ENCODE measurements at places on chromosomes 16 and 17. TPM values are rescaled to one million over a fixed set of nuclear protein-coding genes. Genes with fewer than 3 reads are reported as not detected.

Gene CRYBA1
- not detected for total RNA-seq

DNA sequence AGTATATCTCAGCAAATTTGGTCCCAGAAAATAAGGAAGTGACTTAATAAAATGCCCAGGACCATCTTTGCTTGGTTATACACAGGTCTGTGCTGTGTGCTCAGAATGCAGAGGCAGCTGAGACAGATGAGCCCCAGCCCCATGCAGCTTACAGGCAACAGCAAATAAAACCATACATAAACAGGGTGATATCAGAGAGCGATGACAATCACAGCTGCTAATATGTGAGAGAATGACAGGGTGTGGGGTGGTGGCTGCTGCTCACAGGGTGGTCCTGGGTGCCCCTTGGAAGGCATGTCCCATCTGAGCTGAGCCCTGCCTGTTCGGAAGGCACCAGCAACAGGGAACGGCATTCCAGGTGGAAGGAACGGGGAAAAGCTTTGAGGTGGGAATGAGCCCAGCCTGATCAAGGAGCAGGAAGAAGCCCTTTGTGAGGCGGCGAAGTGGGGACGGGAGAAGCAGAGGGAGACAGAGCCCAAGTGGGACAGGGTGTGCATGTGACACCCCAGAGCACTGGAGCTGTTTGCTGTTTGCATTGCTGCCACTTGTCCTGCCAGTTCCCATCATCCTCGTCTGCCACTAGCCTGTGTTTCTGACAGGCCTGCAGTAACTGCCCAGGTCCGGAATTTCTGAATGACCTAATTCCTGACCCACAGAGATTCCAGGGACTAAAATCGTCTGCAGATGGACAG lies 150.5 kb downstream of the KATNIP start:
- no peak for DNase-seq

DNA sequence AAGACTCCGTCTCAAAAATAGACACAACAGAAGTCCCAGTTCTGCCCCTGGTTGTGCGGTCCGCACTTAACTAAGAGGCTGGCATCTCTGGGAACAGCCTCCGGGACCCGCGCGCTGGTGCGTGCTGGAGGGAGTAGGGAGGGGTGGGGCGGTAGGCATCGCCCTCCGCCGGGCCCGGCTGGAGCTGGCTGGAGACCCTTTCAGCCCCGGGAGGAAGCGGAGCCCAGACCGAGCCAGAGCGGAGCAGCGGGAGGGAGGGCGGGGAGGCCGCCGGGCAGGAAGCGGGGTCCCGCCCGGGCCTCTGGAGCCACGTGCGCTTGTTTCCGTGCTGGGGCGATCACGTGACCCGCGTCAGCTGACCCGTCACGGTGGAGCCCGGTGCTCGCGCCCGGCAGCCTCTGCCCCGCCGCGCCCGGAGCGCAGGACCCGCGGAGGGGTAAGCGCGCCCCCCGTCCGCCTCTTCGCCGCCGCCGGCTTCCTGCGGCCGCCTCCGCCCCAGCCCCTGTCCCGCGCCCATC lies at the start of gene WDR81:
TSS of gene WDR81 (plus strand) at position 354 of the 518 bp plus-strand sequence. CDS start 256 bp downstream, outside the sequence.
- peak; percentile 91 for DNase-seq

- DNase-seq, result no peak
These were observed 20.1 kb upstream of the MLYCD start for GRCh38 chr16:83878838-83879237.

- DNase-seq, result no peak
These were observed 11.3 kb upstream of the RASD1 start for GRCh38 chr17:17507465-17508011.

DNA sequence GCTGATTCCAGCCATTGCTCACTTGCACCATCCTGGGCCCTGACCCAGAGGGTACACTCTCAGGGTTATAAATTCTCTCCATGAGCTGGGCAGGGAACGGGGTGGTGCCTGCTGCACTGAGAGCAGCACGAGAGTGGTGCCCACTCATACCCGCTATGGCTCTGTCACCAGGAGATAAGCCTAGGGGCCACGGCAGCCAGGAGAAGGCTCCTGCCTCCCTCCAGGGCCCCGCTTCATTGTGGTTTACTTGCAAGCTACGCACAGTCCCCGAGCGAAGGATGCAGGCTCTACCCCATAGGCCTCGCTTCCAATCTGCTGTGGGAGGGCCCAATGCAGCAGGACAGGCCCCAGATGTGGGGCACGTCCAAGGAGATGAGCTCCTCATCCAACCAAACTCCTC lies 48.5 kb downstream of the VAC14 start:
- DNase-seq, result no peak

DNA sequence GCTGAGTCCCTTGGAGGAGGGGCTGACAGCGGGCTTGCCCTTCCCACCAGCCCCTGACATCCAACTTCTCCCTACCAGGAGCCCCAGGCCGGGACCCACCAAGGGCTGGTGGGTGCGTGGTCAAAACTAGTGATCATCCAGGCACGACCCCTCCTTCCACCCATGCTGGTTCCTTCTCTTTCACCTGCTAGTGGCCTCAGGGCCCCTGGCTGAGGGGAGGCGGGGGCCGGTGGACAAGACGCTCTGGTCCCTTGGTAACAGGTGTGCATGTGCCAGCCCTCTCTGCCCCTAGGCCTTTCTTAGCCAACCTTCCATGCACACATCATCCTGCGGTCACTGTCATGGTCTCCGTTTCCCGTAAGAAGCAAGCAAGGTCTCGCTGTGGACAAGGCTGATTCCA lies 8.4 kb downstream of the ZNF213 start:
- DNase-seq, result no peak

DNA sequence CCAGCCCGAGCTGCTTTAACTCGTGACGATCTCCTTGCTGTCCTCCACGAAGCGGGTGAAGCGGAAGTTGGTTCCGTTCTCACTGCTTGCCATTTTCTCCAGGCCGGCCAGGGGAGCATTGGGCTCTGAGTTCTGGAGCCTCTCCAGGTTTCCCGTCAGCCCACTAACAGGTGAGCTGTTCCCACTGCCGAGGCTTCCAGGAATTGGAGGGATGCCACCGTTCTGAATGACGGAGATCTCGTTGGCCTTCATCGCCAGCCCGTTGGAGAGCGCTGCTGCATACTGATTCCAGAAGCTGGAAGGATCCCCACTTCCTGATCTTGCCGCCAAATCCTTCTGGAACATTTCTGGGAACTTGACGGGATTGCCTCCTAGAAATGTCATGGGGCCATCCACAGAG lies 14.0 kb downstream of the SALL1 start:
- DNase-seq, result no peak

- peak; percentile 42 for DNase-seq
These were observed 13.0 kb downstream of the SARM1 start for GRCh38 chr17:28384281-28385036.

- DNase-seq, result no peak
These were observed 22.2 kb downstream of the SLC38A8 start for GRCh38 chr16:84020353-84020752.

Measured in adrenal gland (tissue), 19 donors.